GM12864 (cell line): ENCODE measurements at places on chromosomes 16 and 17.

DNA sequence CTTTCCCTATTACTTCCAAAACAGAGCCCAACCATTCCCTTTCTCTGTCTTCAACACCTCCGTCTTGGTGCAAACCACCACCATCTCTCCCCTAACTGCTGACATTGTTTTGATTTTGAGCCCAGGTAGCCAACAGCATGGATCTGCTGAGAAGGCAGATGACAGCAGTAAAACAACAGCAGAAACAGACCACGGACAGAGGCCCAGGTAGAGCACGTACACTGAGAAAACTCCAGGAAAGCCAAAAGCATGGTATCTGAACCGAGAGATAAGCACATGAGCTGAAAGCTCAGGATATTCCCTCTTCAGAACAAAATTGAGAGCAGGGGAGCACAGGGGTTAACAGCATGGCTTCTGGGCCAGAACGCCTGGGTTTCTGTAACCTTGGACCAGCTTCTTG, 18.9 kb upstream of the MAP3K14 start:
- no peak for DNase-seq

DNA sequence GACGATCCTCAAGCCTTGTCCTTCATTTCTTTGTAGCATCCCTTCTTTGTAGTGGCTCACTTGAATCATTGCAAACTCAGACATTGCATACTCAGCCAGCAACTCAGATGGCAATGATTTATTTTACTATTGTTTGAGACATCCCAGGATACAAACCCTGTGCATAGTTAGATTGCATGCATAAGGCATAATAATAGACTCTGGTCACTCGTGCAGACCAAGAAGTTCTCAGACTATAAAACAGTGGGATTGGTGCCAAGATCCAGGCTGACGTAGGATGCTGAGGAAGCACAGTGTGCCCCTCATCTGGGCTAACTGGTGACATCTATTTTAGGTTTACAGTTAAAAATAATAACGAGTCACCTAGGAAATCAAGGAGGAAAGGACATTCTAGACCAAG, 142.3 kb downstream of the PMP22 start:
- DNase-seq = no peak

- no peak for DNase-seq
Observed at GRCh38 chr17:65489413-65490155, 71.9 kb downstream of the AXIN2 start.

DNA sequence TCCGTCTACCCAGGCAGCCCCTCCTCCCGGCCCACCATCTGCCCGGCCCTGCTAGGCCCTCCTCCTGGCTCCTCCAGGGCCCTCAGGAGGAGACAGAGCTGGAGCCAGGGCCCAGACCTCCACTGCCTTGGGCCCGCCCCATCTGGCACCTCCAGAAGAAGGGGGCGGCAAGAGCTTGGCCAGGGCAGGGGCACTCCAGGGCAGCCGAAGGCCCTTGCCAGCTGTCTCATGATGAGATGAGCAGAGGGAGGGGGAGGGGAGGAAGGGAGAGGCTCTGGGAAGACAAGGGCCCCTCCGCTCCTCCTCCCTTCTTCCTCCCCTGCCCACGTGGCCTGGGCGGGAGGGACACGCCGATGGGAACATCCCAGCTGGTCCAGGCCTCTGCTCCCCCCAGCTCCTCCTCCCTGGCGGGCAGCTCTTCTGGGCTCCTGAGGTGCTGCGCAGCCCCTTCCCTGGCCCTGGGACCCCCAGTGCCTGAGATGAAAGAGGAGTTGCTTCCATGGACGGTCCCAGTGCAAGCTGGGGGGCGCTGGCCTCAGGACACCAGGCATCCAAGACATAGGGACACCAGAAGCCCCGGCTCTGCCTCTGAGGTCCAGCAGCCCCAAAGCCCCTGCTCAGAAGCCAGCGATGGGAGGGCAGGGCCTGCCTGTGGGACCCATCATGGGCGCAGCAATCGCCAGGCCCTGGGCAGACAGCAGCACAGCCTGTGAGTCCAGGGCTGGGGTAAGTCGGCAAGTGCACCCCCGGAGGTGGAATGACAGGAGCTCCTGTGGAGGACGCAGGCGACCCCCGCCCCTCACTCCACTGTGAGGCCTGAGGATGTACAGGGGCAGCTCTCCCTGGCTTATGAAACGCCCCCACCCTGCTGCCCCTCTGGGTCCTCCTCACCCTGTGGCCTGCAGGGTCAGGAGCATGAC, 23.6 kb upstream of the ENPP7 start:
- DNase-seq = no peak

DNA sequence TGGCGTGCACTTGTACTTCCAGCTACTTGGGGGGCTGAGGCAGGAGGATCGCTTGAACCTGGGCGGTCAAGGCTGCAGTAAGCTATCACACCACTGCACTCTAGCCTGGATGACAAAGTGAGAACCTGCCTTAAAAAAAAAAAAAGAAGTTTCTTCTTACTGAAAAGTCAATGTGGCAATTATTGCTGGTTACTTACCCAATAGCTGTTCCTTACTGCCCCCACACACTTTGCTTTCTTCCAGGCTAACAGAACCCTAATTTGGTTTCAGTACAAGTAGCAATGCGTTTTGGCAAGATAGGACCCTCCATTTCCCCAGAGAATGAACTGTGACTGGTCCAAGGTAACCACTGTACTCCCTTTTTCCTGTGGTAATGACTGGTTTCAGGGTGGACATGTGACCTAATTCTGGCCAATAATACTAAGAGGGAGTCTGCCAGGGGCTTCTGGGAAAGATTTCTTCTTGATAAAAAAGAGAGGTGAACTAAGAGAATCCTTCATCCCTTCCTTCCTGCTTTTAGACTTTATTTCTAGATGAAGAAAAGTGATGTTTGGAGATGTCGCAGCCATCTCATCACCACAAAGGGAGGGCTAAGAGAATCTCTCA, 58.8 kb upstream of the MSI2 start:
- no peak for DNase-seq

GRCh38 chr16:23214796-23215195, 32.3 kb downstream of the SCNN1G start:
- no peak for DNase-seq

DNA sequence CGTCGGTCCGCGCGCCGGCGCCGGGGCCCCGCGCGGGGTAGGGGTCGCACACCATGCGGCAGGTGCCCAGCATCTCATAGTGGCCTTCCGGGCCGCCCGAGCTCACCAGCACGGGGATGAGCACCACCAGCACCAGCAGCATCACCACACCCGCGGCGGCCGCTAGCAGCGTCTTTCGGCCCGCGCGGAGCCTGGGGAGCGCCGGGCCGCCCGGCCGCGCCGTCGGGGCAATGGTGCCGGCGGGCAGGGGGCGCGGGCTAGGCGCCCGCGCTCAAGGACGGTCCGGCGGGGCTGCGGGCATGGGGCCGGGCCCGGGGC, 237 bp downstream of the C1QL1 start:
- DNase-seq = no peak

DNA sequence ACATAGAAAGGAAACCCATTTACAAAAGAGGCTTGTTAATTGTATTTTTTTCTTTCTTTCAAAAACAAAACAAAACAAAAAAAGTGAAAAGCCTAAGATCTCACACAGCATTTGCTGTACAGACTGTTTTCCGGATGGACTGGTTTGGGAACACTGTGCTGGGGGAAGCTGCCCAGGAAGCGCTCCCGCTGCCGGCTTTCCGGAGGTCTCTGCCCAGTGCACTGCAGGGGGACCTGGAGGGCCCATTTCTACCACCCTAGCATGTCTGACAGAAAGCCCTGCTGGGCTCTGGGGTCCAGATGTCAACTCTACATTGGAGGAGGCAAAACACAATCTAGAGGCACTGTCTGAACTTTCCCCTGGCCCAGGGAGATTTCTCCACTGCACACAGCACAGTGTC, 26.3 kb upstream of the CLEC18B start:
- DNase-seq = no peak
